ENCODE measurements at places on chromosomes 3 and 15.

GRCh38 chr3:76679541-76679940 lies 360.4 kb upstream of the ROBO2 start:
- no peak for DNase-seq

DNA sequence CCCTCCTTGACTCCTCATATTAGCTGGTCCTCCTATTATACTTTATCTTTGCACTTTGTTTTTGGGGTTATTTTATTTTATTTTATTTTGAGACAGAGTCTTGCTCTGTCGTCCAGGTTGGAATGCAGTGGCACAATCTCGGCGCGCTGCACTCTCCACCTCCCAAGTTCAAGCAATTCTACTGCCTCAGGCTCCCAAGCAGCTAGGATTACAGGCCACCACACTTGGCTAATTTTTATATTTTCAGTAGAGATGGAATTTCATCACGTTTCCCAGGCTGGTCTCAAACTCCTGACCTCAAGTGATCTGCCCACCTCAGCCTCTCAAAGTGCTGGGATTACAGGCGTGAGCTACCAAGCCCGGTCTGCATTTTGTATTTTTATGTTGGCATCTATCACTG lies 126.7 kb downstream of the FOXB1 start:
- no peak for DNase-seq

- no peak for DNase-seq
These were observed 41.4 kb upstream of the INSYN1 start for GRCh38 chr15:73794443-73795133.

DNA sequence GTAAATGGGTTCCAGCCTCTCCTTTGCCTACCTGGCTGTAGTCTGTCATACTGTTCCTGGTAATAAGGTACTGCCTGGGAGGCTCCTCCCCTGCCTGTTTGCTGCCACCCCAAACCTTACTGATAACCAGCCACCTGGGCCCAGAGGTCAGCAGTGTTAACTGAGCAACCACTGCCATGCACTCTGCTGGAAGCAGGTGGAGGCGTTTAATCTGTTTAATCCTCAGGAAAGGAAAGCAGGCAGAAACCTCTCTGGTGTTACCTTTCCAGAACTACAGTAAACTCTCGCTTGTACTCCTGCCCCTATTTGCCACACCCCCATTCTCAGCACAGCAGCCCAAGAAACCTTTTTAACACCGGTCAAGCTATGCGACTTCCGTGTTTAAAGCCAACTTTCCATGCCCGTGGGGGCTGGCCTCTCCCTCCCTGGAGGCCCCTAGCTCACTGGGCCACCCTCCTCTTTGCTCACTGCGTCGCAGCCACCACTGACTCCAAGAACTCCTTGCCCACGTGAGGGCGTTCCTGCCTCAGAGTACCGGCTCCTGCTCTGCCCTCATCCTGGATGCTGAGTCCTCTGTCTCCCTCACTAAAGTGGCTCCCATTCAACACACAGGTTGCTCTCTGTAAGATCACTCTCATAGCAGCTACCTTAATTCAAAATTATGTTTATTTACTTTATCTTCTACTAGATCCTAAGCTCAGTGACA lies 8.3 kb downstream of the BDH1 start:
- DNase-seq, result no peak

- DNase-seq, result no peak
These were observed 93.7 kb downstream of the RAD18 start for GRCh38 chr3:8869613-8870012.

DNA sequence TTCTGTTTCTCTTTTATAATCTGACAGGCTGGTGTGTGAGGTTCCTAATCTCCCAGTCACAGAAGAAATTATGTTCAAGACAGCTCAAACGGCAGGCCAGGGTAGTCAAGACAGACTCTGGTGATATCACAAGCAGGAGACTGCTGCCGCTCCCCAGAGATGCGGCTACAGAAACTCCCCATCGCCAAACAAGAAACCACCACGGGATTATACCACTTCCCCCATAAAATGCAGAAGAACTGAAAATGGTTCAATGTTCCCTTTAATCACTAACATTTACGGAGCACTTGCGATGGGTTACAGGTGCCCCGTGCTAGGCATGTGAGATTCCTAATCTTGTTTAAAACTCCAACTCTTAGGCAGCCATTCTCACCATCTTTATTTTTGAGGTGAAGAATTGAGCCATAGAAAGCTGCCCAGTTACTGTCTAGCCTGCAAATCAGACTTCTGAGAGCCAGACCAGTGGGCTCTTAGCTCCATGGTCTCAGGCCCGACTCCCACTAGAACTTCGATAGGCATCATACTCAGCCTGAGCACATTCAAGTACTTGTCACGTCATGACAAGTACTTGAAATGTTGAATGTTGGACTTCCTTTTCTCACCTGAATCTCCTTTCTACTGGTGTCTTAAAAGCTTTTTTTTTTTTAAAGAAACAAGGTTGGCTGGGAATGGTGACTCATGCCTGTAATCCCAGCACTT lies 58.4 kb downstream of the TBC1D2B start:
- DNase-seq, result no peak

DNA sequence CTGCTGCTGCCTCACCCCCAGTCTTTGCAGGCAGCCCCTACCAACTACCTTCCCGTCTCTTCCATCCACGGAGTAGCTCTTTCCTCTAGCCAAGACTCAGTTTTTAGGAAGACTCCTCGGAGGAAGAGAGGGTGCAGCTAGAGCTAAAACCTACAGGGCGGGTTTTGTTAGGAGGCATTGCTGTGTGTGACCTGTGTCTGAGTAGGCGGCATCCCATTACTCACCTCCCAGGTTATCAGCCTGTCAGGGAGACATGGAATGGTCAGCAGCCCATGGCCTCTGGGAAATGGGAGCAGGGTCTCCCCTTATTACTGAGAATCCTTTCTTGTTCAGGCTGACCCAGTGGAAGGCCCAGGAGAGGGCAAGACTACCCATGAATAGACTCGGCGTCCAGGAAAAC lies 43.8 kb upstream of the FGD5 start:
- no peak for DNase-seq

- DNase-seq, result no peak
These were observed 54.7 kb downstream of the TP63 start for GRCh38 chr3:189685860-189686259.

DNA sequence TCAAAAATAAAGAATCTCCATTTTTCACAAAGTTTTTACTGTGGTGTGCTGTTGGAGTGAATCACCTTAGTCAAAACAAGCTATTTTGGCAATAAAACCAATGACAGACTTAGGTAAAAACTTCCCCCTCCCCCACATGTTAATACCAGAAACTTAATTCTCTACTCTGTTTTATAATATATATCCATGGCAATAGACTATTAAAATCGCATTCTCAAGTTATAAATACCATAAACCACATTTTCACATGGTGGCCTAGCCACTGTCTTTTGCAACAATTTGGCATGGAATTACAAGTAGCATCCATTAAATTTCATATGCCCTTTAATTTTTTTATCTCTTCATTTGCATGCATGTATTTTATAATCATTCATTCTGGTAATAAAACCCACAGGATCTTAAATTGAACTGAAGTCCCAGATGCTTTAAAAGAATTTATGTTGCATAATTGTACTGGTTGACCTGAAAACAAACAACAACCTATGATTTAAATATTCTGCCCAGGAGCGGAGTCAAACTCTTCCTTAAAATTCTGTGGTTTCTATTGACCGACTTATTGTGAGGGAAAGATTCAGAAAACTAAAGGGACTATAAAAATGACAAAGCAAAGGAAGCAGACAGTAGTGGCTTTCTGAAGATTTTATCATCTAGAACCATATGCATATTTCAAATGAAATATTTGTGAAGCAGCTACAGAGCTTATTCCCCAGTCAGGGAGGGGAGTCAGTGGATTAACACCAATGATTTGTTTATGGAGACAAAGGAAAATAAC lies 229.0 kb upstream of the TBL1XR1 start:
- DNase-seq, result no peak

DNA sequence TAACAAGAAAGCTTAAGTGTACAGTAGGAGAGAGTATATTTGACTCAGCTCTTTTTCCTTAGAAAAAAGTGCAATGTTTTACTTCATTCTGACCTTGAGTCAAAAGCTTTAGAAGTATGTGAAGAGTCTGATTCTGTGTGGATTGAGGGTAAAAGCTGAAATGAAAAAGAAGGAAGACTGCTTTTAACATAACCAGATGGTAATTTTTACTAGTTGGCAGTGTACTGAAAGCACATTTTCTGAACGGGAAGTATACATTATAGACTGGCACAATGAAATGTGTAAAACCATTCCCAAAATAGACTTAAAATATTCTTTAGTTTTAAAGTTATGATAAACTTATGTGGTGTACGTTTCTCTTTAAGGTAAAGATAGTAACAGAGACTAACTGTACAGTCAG lies 197.8 kb upstream of the ZNF717 start:
- DNase-seq, result no peak

GRCh38 chr3:120214176-120214575 lies 70.8 kb downstream of the GPR156 start:
- DNase-seq, result no peak

DNA sequence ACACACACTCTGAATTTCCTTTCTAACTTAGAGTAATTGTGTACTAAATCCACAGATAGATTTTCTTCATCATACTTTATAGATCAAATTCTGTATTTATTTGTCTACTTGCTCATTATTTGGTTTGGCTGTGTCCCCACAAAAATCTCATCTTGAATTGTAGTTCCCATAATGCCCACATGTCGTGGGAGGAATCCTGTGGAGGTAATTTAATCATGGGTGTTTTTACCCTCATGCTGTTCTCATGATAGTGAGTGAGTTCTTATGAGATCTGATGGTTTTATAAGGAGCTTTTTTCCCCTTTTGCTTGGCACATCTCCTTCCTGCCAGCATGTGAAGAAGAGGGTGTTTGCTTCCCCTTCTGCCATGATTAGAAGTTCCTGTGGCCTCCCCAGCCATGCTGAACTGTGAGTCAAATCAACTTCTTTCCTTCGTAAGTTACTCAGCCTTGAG lies 198.3 kb upstream of the TGFBR2 start:
- DNase-seq, result no peak

- DNase-seq, result no peak
These were observed 1.4 kb upstream of the CPOX start for GRCh38 chr3:98594628-98595324.

DNA sequence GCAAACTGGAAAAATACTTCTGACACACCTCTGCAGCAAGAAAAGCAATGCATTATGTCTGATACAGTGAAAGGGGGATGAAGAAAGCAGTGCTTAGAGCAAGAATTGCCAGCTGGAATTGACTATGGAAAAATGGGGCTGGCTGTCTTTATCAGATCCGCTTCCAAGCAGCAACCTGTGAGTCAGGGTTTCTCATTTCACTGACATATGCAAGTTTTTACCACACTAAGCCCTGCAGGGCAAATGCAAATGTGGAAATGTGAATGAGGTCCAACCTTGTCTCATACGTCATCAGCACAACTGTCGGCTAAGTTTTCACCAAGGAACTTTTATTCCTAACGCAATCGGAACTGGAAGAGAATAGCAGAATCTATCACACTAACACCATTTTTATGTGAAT lies 172.5 kb upstream of the GADL1 start:
- DNase-seq, result no peak

GRCh38 chr15:58307313-58307961 lies 124.4 kb upstream of the LIPC start:
- no peak for DNase-seq

GRCh38 chr3:97713634-97714033 lies 50.9 kb upstream of the ARL6 start:
- DNase-seq, result no peak

All from activated CD4-positive, alpha-beta T cell treated with anti-CD3 and anti-CD28 coated beads, Interleukin-2, amount 50 U/mL, for 24 hours (primary cell).